ENCODE measurements at places on chromosomes 5 and 9. TPM values are rescaled to one million over a fixed set of nuclear protein-coding genes. Genes with fewer than 3 reads are reported as not detected.

- no peak for DNase-seq
Observed at GRCh38 chr5:139761501-139761900, 34.1 kb upstream of the PSD2 start.

- no peak for DNase-seq
Observed at GRCh38 chr9:87327575-87328125, 170.0 kb upstream of the DAPK1 start.

DNA sequence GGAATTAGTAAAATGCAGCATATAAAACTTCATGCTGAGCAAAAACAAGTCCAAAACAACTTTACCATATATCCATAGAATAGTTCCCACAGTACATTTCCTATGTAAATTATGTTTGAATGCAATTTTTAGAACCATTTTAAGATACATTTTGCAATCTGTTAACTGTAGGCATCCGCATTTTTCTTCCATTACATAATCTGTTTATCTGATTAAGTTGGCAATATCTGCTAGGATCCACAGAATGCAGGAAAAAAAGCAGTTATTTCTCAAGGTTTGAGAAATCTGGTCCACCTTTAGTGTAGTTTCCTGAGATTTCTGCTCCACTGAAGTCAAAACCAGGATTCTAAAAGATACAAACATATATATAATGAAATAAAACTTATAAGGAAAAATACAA, 6.2 kb downstream of the NUDCD2 start:
- no peak for DNase-seq

DNA sequence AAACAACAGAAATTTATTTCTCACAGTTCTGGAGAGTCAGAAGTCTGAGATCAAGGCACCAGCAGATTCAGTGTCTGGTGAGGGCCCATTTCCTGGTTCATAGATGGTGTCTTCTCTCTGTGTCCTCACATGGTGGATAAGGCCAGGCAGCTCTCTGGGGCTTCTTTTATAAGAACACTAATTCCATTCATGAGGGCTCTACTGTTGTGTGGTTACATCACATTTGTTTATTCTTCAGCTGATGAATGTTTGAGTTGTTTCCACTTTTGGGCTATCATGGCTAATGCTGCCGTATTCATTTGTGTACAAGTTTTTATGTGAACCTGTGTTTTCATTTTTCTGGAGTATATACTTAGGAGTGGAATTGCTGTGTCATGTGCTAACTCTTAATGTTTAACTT, 35.2 kb downstream of the DDX4 start:
- no peak for DNase-seq

GRCh38 chr5:6705088-6705487, 8.1 kb upstream of the TENT4A start:
- DNase-seq: no peak

DNA sequence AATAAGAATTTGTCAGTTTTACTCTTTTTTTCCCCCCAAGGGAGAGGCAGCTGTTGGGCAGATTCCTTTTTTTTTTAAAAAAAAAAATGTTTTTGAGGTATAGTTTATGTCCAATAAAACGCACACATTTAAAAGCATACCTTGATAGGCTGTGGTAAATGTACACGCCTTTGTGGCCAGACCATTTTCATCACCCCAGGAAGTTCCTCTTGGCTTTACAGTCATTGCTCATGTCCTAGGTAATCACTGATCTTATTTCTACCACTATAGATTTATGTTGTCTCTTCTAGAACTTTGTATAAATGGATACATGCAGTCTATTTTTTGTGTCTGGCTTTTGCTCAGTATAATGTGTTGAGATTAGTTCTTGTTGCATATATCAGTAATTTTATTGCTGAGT, 9.8 kb downstream of the SUB1 start:
- DNase-seq: no peak

DNA sequence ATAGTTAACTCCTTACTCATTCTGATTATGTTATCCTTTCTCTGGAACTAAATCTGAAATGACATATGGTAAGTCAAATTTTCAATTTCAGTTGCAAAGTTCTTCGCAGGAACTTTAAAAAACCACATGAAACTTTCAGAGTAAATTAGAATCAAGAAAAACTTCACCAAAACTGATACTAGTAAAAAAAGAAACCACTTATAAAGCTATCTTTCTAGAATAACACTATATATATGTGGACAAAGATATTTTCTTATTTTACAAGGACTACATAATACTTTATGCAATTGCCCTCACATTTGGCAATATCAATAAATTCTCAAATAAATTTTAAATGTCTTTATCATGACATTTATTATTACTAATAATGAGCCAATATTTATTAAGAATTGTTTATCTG, 1847.1 kb upstream of the NUDT12 start:
- DNase-seq: no peak

- no peak for DNase-seq
Observed at GRCh38 chr5:78797936-78798672, 149.5 kb upstream of the LHFPL2 start.

DNA sequence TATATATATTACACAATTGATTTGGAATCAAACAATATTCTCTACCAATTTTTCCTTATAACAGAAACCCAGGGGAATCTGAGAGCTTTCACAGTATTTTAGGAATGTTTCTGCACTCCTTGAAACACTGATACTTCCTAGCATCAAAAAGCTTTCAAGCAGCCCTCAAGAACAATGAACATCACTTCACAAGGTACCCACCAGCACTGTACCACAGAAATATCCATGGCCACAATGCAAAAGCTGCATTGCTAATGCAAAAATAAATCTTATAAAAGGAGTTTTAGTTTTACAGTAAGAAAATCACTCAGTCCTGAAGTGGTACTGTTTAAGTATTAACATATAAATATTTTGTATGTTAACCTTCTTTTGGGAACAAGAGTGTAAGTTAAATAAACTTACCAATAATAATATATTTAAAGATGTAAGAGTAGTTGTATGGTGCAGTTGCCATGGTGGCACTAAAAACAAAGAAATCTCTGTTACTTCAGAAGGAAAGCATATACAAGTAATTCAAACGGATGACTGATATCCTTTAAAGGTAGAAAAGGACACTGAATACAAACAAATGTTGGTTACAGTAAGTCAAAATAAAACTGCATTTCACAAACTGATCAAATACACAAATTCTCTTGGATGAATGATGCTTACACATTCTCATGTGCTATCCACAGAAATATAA, 8.6 kb downstream of the RAB14 start:
- no peak for DNase-seq

GRCh38 chr5:107408564-107408963, 262.2 kb downstream of the EFNA5 start:
- DNase-seq: no peak

DNA sequence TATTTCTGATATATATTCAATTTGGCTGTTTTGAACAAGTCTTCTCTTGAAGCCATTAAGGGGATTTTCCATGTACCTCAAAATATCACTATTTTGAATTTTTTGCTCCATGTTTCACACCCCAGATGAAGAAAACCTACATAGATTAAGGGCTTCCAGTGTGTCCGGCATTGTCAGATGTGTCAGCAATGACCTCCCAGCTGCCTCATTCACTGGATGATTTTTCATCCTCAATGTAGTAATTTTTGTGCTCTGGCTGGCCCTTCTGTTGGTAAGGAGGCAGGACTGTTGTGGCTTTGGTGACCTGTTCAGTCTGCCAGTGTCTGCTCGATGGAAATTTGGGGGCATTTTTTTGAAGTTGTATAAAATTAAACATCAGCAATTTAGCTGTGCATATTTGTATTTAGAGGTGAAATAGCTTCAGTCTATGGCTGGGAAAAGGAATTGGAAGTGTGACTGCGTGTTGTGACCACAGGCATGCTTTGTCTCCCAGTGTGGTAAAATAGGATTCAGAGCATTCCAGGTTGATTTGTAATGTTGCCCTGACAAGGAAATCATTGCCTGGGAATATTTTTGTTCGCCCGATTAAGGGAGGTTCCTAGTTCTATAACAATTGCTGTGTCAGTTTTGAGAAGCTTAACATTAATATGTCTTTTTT, 312.4 kb downstream of the ARHGEF28 start:
- DNase-seq: no peak

- no peak for DNase-seq
Observed at GRCh38 chr5:113608113-113608596, 94.7 kb downstream of the YTHDC2 start.

GRCh38 chr5:150123542-150123941, 32.1 kb downstream of the PDGFRB start:
- DNase-seq: no peak

Gene SOX30
- total RNA-seq: not detected

Gene ACTBL2
- total RNA-seq: not detected

Gene IRX1
- total RNA-seq: not detected

Gene EMB
- total RNA-seq: 49.1 TPM

Gene IL13
- not detected for total RNA-seq

Gene AHRR
- 4.5 TPM for total RNA-seq

Gene NUTM2F
- total RNA-seq: not detected

Gene ALDH1A1
- total RNA-seq: 136 TPM

Gene C7
- total RNA-seq: 326 TPM

Gene SLC6A7
- not detected for total RNA-seq

Gene GALNT12
- total RNA-seq: 1.4 TPM

All from mesenteric fat pad (tissue), 1 donor.